ENCODE measurements at places on chromosomes 6 and 20.

GRCh38 chr20:55881204-55881603 is 124.1 kb downstream of the CBLN4 start:
- DNase-seq, result no peak

GRCh38 chr6:18485660-18486435 is 98.7 kb downstream of the RNF144B start:
- DNase-seq, result no peak

- DNase-seq, result no peak
Measured at GRCh38 chr6:56572788-56573471, 69.8 kb downstream of the DST start.

DNA sequence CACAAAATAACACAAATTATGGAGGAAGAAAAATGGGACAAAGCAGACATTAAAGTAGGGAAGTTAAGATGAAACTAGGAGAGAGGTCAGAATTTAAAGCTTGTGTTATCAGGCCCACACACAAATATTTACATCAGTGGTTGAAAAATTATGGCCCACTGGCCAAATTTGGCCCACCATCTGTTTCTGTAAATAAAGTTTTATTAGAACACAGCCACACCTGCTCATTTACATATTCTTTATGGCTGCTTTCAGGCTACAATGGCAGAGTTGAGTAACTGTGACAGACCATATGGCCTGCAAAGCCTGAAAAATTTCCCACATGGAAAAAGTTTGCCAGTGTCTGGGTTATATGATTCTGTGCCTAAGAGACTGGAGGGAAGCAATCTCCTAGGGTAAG is 49.0 kb downstream of the SLC22A23 start:
- DNase-seq, result no peak

- DNase-seq, result peak; percentile 76
Measured at GRCh38 chr6:167113935-167114910, 8.7 kb upstream of the CCR6 start.

GRCh38 chr6:125922322-125922860 is 34.2 kb upstream of the HINT3 start:
- DNase-seq, result no peak

- DNase-seq, result no peak
Measured at GRCh38 chr20:278181-278580, 12.4 kb downstream of the C20orf96 start.

DNA sequence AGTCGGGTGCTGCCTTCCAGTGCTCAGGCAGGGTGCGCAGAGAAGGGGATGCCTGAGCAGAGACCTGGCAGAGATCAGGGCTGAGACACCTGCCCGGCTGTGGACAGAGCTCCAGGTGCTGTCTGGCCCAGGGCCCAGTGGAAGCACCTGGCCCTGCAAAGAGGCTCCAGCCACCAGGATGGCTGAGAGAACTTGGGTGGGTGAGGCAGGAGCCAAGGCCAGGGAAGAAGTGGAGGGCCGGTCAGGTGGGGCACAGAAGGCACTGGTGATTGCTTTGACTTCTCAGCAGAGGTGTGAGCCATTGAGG is 31.2 kb downstream of the PNLDC1 start:
- DNase-seq, result no peak

GRCh38 chr20:18702736-18703135 is 110.8 kb upstream of the SCP2D1 start:
- DNase-seq, result no peak

- DNase-seq, result no peak
Measured at GRCh38 chr20:5135363-5136012, 8.7 kb downstream of the CDS2 start.

DNA sequence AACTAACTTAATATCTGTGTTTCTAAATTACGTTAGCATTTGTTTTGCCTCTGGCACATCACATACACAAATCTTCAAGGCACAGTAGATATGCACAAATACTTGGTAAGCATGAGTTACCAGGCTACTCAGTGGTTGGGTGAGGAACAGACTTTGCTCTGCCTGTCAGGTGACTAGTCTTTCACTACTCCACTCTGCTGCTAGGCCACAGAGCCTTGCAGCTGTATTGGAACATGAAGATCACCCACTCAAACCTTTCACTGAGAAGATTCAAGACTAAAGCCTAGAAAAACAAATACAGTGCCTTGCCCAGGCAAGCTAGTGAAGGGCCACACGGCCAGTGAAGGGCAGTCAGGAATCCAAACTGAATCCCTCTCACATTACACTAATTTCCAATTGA is 47.0 kb downstream of the DTNBP1 start:
- no peak for DNase-seq

DNA sequence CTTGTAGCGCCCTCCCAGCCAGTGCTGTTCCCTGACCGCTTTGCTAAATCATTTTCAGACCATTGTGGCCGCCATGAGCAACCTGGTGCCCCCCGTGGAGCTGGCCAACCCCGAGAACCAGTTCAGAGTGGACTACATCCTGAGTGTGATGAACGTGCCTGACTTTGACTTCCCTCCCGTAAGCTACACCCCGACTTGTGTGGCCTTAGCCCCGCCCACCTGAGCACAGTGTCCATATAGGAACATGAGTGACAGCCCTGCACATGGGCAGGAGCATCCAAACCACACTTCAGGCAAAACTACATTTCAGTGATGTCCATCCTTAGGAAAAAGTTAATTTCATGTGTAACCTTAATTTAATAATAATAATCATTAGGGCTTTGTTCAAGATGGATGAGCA is 51.1 kb downstream of the GNAS start:
- DNase-seq, result peak; percentile 17

GRCh38 chr6:132286298-132287019 is 114.8 kb downstream of the MOXD1 start:
- no peak for DNase-seq

- DNase-seq, result no peak
Measured at GRCh38 chr6:136654086-136654485, 103.9 kb upstream of the MAP7 start.

- peak; percentile 7 for DNase-seq
Measured at GRCh38 chr6:5175635-5176034, 85.1 kb downstream of the LYRM4 start.

DNA sequence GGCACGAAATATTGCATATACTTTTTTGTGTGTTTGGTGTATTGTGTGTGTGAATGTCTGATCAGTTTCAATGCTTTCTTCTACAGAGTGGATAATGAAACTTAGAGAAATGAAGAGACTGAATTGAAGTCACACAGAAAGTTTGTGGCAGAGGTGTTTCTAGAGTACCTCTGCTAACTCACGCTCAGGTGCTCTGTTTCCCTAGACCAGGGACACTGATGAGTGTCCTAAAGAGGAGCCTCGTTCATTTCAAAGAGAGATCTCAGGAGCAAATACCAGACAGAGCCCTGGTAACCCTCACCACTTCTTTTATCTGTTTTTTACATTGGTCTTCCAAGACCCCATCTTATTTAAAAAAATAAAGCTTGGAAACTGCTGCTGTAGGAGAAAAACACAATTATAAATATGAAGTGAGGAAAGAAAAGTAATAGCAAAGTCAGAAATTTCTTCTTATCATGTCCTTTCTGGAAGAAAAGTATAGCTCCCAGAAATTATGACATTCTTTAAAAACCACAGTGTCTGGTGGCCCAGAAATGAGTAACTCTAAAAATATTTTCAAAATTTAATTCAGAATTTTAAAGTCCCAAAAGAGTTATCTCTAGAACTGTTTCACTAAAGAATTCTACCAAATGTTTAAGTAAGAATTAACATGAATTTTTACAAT is 720.6 kb downstream of the RFPL4B start:
- DNase-seq, result no peak

DNA sequence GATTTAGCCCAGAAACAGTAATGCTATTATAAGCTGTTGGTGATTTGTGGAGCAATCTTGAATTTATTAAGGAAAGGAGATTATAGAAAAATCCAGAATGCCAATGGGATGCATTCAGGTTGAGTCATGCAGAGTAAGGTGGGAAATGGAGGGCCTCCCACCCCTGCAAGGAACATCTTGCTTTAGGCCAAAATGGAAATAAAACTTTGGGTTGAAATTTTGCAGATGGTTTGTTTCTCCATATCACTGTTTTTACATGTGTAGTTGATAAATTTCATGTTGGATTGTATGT is 152.4 kb downstream of the BCAS1 start:
- no peak for DNase-seq

DNA sequence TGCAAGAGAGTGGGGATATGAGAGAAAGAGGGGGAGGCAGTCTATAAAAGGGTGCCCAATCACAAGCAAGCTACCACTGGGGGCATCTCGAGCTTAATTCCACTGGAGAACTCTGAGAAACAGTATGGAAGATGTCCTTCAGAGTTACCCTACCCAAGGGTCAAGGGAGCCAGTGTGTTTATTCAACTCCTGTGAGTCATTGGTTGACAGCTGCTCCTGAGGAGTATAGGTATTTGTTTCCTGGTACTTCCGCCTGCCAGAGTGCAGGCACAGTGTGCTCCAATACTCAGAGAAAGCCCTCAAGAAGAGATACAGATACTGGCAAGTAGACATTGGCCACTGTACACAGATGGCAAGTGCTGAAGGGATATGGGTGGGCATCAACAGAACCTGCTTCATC is 49.5 kb downstream of the ARHGAP40 start:
- DNase-seq, result no peak

DNA sequence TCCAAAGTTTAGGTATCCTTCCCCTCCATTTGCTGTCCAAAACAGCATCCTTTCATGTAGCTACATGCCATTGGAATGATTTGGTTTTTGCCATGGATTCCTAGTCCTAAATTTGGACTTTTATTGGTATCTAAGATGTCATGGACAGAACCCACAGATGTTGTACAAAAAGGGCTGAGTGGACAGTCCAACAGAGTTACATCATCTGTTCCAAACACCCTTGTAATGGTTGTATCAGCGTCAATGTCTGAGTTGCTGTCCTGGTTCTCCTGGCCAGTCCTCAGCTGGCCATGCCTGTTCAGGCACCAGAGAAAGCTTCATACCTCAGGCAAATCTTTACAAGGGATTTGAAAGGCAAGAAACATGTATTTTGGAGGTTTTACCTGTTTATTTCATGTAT is 191.3 kb downstream of the ESR1 start:
- DNase-seq, result no peak

GRCh38 chr6:17551383-17551958 is 48.6 kb upstream of the FAM8A1 start:
- DNase-seq, result no peak
